Ammon's horn (tissue), 1 donor: ENCODE measurements at places on chromosomes 4 and X.
A peak's percentile ranks its signal among the peaks of the same experiment; 100 is the strongest.

- no peak for DNase-seq
These were observed 488.3 kb downstream of the PPARGC1A start for GRCh38 chr4:23401572-23401971.

GRCh38 chr4:179607003-179607402 lies 2164.8 kb upstream of the AGA start:
- no peak for DNase-seq

DNA sequence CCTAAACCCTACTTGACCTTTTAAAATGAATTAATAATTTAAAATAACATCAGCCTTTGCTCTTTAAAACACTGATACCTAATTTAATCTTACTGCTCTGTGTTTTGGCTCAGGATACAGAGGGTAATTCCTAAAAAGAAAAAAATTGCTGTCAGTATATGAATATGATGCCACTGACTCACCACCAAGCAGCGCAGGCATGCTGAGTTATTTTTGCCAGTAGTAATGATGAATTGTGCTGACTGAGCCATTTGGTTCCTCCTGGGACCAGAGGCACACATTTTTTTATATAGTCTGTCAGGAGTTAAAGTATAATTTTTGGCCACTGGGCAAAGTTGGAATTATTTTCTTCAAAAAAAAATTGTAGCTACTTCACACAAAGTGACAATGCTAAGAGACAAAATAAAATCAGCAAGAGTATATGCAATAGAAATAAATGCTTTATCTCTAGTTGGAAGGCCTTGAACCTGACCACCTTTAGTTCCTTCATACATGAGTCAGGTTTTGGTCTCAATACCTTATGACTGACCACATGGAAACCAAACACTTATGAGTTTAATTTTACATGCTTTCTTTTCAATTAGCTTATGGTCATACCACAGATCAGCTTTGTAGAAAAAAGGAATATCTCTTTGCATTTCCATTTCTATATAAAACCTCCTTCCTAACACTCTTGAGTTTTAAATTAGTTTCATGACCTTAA lies 115.1 kb downstream of the PPP3CA start:
- peak; percentile 21 for DNase-seq

DNA sequence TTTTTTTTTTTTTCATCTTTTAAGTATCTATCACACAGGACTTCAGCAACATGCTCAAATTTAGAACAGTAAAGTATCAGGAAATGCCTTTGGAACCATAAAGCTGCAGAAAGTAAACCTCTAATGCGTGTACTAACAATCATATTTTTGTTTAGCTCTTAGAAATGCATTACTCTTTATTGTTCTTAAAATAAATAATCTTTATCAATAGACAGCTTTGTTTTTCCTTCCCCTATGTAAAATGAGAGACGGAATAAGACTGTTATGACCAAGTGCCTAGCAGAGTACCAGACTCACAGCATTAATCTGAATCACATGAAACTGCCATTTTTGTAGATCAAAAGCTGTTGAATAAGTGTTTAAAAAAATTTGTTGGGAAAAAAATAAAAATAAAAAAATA lies 50.5 kb upstream of the COL25A1 start:
- DNase-seq, result no peak

- DNase-seq, result no peak
These were observed 9.1 kb downstream of the ZCCHC4 start for GRCh38 chr4:25321703-25322102.

- DNase-seq, result peak; percentile 59
These were observed 980 bp upstream of the GIMD1 start for GRCh38 chr4:106369456-106370060.

DNA sequence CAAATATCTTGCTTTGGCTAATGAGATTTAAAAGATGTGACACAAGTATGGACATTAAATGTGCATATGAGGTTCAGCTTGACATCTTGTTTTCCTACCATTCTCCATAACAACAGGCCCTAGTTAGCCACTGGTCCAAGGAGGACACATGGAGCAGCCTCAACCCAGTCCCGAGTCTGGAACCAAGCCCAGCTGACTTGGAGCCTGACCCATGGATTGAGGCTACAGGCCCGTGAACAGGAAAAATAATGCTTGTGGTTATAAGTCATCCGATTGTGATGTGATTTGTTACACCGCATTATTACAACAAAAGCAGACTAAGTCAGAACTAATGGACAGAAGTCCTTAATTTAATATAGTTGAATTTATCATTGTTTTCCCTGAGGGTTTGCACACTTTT lies 123.2 kb upstream of the BANK1 start:
- DNase-seq, result no peak

- DNase-seq, result no peak
These were observed 2037.9 kb upstream of the TENM3 start for GRCh38 chr4:180205276-180205675.

GRCh38 chr4:159396151-159396550 lies 293.3 kb downstream of the RAPGEF2 start:
- no peak for DNase-seq

- no peak for DNase-seq
These were observed 20.1 kb downstream of the ARHGEF9 start for GRCh38 chrX:63764946-63765345.

- DNase-seq, result no peak
These were observed 828.9 kb downstream of the GLUD2 start for GRCh38 chrX:121876305-121876704.

- no peak for DNase-seq
These were observed 139.9 kb downstream of the REPS2 start for GRCh38 chrX:17086317-17086716.

DNA sequence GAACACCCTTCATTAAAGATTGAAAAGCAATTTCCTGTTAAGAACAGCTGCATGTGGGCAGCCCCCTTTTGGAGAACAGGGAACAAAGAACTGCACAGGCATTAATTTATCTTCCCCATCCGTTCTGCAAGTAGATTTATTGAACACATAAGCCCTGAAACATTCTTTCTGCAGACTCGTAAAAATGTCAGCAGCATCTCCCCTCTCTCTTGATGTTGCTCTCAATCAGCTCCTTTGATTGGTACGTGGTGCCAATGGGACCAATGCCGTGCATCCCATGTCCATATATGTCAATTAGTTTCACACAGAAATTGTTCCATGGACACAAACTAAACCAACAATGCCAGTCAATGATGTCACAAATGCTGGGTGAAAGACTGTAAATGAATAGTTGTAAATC lies 228.5 kb upstream of the RASGEF1B start:
- DNase-seq, result no peak

DNA sequence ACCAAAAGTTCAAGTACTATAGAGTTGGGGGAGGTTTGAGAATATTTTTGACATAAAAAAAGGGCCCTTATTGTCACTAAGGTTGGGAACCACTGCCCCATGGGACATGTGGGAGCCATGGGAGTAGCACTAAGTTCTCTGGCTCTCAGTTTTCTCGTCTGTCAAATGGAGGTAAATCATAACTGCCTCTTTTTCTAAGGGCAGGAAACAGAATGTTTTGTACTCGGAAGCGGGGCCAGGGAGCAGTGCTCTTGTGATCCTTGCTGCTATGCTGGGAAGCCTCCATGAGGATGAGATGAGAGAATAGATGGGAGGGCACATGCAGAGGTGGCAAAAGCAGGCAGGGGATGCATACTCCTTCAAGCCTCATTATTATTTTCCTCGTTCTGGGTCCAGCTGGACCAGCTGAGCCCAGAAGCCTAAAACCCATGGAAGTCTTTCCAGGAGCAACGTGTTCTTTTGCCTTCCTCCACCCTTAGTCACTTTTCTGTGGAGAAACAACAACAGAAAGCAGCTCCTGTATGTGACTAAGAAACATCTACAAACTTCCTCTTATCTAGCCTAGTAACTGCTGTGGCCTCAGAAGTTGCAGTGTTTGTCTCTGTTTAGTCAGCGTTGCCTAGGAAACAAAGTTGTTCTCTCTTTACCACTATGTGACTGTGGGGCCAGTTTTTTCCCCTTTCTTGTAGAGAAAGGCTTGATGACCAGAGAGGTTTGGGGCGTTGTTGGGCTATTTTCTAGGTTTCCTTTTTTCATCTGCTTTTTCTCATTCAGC lies 64.8 kb downstream of the TSC22D3 start:
- DNase-seq, result peak; percentile 53
